ENCODE measurements at places on chromosomes 2 and 18.
A peak's percentile ranks its signal among the peaks of the same experiment; 100 is the strongest.

- no peak for DNase-seq
Measured at GRCh38 chr18:63909870-63910269, 2.1 kb downstream of the SERPINB10 start.

DNA sequence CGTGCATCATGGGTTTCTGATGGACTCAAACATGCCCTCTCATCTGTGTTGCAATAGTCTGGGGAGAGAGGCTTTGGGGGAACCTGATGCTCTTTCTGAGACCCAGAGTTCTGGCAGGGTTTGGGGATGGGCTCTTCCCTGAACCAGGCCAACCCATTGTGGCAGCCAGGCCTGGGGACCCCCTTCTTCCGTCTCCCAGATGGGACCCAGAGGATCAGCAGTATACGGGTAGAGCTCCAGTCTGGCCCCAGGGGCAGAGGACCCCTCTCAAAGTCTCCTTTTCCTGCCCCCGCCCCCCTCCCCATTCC lies 333.7 kb downstream of the DYSF start:
- no peak for DNase-seq

- DNase-seq, result no peak
Measured at GRCh38 chr18:27627927-27628326, 442.8 kb upstream of the CHST9 start.

GRCh38 chr2:60519231-60519863 lies 34.1 kb downstream of the BCL11A start:
- no peak for DNase-seq

DNA sequence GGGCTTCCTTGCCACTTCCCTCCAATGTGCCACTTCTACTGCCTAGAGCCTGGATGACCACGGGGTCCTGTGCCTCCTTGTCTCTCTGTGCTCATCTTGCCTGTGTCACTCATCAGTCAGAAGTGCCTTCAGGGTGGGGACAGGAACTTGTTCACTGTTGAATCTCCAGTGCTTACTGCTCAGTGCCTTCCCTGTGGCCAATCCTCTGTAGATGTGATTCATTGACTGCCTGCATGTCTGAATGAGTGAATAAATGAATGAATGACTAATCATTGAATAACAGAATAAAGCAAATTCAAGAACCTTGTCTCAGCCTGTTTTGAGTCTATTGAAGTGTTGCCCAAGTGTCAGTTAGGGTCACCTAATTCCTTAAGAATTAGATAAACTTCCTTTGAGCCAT lies 42.3 kb upstream of the FAM136A start:
- no peak for DNase-seq

DNA sequence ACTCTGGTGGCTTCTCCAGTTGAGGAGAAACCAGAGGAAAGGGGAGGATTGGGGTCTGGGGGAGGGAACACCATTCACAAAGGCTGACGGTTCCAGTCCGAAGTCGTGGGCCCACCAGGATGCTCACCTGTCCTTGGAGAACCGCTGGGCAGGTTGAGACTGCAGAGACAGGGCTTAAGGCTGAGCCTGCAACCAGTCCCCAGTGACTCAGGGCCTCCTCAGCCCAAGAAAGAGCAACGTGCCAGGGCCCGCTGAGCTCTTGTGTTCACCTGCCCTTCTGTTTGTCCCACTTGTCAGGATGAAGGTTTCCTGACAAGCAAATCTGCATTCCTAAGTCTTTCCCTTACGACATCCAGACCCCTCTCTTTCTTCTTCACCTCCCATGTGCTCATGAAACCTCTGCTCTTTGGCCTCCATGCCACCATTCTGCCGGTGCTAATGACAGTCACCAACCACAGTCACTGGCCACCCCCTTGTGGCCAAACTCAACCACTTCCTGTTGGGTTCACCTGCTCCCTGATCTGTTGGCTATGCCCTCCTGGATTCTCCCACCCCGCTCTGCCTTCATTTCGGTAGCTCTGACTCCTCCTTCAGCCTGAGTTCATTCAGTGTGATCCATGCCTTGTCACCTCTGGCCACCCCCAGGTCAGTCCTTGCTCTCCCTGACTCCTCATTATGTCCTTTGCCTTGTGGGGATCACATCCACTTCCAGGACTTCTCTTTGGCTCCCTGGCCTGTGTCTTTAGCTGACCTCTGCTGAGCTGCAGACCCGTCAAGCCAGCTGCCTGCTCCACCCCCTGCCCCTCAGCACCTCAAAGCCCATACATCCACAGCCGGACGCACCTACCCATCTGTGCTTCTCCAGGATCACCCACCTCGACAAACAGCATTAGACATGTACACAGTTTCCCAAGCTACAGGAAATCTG lies 17.6 kb downstream of the EMX1 start:
- DNase-seq, result no peak

- no peak for DNase-seq
Measured at GRCh38 chr2:218082586-218083351, 13.7 kb downstream of the RUFY4 start.

GRCh38 chr2:231933916-231934401 lies 7.8 kb upstream of the NPPC start:
- DNase-seq, result no peak

- DNase-seq, result peak; percentile 67
Measured at GRCh38 chr2:98552499-98553179, 55.7 kb downstream of the COA5 start.

DNA sequence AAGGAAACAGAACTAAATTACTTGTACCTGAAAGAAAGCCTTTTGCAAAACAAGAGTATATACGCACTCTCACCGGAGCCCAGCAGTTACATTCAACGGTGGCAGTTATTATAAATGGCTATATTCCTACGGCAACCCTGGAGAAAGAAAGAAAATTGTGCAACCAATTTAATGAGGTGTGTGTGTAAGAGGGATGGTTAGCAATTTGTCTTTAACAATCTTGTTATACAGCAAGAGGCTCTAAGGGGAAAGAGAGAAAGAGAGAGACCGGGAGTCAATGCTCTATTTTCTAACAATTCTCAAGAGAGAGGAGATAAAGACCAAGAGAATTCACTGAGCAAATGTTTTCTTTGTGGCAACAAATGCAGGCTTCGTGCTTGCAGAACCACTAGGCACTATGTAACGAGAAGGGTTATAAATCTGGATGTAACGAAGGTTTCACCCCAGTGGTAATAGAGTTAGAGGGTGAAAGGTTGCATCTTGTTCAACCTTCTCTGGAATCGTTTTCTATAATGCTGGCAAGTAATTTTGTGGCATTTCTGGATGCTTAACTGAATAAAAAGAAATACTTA lies 359.1 kb upstream of the SPRED2 start:
- no peak for DNase-seq

GRCh38 chr18:55811925-55812324 lies 223.9 kb upstream of the TCF4 start:
- DNase-seq, result no peak
